NAMALWA (cell line): ENCODE measurements at places on chromosomes 7 and 10.
A peak's percentile ranks its signal among the peaks of the same experiment; 100 is the strongest.

DNA sequence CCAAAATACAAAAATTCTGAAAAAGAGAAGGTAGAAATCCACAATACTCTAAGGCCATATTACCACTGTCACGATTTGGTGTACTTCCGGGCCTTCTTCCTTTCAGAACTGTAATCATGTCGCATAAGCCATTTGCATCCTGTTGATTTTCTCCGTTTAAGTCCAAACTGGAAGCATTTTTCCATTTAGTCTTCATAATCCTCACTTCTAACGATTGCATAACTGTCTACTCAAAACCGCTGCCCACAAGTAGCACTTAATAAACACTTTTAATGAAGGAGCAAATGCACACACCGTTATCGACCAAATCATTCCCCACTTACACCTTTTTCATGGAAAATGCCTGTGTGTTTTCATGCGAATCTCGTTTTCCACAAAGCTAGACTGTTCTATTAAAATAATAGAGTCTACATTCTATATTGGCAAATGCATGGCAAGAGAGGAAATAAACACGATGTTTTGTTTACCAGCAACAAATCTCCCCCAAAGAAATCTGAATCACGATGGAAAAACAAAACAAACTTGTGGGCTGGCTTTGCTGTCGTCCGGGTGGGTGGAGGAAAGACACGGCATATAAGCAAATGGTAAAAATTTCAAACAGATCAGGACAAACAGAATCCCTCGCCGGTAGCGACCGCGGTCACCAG, 1.0 kb downstream of the ATE1 start:
- peak; percentile 73 for DNase-seq

GRCh38 chr7:20778063-20778721, 8.5 kb downstream of the SP8 start:
- no peak for DNase-seq

GRCh38 chr7:71846160-71846559, 566.0 kb downstream of the CALN1 start:
- DNase-seq: no peak

GRCh38 chr10:52436664-52437063, 122.6 kb downstream of the DKK1 start:
- no peak for DNase-seq

- no peak for DNase-seq
These were observed 4.0 kb downstream of the BAMBI start for GRCh38 chr10:28681291-28681763.

GRCh38 chr7:135894816-135895215, 82.3 kb downstream of the MTPN start:
- no peak for DNase-seq

DNA sequence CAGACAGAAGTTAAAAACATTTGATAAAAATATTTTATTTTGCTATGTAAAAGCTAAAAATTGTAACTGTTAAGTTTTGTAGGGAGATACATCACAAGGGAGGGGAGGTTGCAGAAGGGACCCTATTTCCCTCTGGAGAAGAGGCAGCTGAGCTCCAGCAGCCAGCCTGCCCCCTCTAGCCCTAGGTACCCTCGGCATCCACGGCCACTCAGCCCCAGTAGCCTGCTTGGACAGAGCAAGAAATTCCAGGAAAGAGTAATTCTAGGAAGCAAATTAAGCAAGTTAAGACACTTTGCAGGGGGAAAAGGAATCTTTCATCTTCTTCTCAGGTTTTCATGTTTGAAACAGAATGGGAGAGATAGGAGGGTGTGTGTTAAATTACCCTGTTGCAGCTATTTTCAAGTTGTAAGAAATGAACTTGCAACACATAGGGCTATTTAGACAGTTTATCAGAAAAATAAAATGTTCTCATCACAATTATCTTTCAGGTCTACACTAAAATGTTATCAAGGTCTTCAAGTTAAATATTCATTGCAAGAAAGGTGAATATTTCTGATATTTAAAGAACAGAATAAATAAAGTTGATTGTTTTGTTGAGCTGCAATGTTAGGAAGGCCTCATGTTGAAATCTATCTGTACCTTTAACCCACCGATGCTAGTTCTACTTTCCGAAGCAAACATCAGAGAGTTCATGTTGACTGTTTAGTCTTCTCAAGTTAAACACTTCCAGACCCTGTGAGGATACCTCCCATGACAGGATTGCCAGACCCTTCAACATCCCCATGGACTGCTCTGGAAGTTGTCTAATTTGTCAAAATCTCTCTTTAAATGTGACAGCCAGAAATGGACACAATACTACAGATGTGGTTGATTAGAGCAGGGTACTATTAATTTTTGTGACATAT, 5.5 kb downstream of the SGCE start:
- DNase-seq: no peak

- peak; percentile 94 for DNase-seq
These were observed 14.3 kb downstream of the MOSPD3 start for GRCh38 chr7:100626530-100627237.

GRCh38 chr10:24720096-24720495, 3.6 kb downstream of the ARHGAP21 start:
- no peak for DNase-seq

GRCh38 chr7:28277364-28277763, 96.8 kb upstream of the JAZF1 start:
- DNase-seq: no peak

GRCh38 chr10:47276071-47276470, 23.9 kb upstream of the GDF10 start:
- DNase-seq: no peak

DNA sequence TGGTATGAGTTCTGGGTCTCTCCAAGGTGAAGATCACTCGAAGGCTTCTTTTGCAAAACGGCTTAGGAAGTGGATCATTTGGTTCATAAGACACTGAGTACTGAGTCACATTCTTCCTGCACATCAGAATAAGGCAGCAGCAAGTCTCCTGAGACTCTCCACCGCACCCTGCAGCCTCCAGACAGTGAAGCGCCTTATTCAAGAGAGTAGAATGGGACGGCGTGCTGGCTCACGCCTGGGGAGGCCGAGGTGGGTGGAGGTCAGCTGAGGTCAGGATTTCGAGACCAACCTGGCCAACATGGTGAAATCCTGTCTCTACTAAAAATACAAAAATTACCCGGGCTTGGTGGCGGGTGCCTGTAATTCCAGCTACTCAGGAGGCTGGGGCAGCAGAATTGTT, 70.3 kb downstream of the C10orf143 start:
- DNase-seq: no peak

DNA sequence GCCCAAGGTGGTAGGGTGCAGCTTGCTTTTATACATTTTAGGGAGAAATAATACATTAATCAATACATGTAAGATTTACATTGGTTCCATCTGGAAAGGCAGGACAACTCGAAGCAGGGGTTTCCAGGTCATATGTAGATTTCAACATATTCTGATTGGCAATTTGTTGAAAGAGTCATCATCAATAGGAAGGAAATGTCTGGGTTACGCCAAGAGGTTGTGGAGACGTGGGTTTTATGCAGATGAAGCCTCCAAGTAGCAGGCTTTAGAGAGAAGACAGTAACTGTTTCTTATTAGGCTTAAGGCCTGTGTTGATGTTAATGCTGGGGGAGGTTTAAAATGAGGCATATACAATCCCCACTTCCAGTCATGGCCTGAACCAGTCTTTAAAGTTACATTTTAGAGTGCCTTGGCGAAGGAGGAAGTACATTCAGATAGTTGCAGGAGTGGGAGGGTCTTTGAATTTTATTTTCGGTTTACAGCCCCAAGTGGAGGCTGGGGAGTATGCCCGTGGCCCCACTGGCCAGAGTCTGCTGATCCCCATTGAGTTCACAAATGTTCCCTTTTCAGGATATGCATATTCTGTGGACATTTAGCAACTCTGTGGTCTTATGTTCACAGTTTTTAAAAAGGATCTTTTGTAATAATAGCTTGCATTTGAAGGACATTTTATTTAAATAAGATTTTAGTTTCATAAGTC, 166.0 kb upstream of the GDF10 start:
- DNase-seq: no peak

GRCh38 chr10:84825330-84825729, 496.9 kb downstream of the CCSER2 start:
- no peak for DNase-seq

DNA sequence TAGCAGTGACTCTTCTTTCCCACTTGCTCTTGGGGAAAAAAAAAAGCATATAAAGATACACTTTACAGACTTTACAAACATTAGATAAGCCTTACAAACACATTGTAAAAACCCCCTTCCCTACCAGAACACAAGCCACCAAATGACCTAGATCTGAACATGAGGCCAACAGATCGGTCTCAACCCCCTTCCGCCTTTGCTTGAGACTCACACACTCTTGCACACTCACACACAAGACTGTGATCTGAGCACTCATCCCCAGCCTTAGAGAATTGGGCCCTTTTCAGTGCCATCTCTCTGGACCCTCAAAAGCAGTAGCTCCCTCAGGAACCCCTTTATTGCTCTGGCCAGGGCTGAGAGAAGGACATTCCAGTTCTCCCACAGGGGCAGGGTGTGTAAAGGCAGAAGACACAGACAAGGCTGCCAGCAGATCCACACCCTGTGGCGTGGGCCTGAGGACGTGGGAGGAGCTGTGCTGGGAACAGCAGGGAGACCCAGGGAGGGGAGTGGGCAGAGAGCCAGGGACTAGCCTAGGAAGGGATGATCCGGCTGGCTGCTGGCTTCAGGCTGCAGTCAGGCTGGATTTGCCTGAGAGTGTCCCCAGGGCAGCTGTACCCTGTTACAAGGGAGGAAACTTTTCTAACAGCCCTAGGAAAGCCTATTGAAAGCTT, 206.7 kb downstream of the KIAA1217 start:
- no peak for DNase-seq

- no peak for DNase-seq
These were observed 23.7 kb downstream of the USP6NL start for GRCh38 chr10:11587722-11588259.

DNA sequence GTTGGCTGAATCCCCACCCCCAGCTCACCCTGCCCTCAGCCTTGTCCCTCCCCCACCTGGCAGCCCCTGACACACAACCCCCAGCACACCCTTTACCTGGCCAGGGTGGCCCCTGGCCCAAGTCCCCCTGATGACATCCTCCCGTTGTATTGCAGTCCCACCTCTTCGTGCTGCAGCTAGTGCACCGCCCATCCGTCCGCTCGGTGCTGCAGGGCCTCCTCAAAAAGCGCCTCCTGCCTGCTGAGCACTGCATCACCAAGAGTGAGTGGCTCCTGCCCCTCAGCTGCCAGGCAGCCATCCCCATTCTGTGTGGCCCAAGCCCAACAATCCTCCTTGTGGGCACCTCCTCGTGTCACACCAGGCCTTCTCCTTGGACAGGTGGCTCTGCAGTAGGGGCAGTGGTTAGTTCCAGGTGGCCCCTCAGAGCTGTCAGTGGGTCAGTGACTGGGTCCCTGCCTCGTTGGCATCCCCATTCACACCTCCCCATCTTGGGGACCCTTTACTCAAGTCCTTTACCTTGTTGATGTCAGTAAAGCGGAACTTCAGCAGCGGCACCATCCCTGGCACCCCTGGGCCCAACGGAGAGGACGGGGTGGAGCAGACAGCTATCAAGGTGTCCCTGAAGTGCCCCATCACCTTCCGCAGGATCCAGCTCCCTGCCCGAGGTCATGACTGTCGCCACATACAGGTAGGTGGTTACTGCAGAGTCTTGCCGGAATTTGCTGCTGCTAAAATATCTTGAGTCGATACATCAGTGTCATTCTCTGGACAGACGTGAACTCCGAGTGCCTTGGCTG, 14.3 kb downstream of the ZMIZ2 start:
- DNase-seq: no peak

GRCh38 chr7:42174391-42174912, 62.6 kb downstream of the GLI3 start:
- DNase-seq: no peak

DNA sequence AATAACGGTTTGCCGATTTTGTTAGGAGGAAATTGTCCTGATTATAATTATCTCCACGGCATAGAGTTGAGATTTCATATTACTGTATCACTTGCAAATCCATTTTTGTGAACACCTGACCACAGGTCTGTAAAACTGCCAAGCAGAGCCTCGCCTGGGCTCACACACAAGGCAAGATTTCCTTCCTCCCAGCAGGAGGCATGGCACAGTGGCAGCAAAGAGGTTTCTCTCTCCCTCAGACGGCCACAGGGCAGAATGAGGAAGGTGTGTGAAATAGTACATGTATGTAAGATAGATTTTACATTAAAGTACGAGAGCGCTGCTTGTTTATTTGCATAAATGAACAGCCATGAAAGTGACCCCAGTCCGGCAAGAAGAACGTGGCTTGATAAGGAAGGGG, 130.1 kb downstream of the CELF2 start:
- peak; percentile 46 for DNase-seq

- DNase-seq: no peak
These were observed 2.6 kb downstream of the ZNF655 start for GRCh38 chr7:99560834-99561736.

GRCh38 chr7:45919231-45919784, 1.8 kb downstream of the IGFBP3 start:
- no peak for DNase-seq

DNA sequence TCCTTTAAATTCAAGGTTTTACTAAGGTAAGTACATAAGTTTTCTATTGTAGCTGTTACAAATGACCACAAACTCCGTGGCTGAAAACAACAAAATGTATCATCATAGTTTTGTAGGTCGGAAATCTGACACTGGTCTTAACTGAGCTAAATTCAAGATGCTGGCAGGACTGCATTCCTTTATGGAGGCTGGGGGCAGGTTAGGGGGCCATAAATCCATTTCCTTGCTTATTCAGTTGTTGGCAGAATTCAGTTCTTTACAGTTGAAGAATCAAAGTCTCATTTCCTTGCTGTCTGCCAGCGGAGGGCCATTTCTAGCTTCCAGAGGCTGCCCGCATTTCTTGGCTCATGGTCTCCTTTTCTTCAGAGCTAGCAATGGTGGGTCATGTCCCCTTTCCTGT, 11.2 kb upstream of the PRR15 start:
- no peak for DNase-seq

- DNase-seq: no peak
These were observed 18.8 kb downstream of the TET1 start for GRCh38 chr10:68578974-68579373.

GRCh38 chr10:2949948-2950354, 117.4 kb upstream of the PFKP start:
- DNase-seq: no peak

- DNase-seq: no peak
These were observed 882.6 kb downstream of the GRM8 start for GRCh38 chr7:126370038-126370668.

DNA sequence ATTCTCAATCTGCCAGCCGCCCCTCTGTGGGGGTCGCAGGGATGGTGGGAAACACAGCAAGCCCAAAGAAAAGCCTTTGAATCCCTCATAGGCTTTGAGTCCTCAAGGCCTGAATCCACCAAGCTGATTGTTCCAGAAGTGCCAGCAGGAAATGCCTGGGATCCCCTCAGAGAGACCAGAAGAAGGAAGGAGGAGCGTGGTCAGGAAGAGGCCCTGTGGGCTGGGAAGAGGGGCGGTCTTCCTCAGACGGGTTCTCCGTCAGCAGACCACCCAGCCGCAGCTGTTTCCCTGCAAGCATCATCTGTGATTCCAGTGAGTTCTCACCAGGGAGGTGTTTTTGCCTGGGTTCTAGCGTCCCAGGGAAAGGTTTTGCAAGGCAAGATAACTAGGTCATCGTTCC, 190.0 kb upstream of the KLF6 start:
- DNase-seq: no peak

DNA sequence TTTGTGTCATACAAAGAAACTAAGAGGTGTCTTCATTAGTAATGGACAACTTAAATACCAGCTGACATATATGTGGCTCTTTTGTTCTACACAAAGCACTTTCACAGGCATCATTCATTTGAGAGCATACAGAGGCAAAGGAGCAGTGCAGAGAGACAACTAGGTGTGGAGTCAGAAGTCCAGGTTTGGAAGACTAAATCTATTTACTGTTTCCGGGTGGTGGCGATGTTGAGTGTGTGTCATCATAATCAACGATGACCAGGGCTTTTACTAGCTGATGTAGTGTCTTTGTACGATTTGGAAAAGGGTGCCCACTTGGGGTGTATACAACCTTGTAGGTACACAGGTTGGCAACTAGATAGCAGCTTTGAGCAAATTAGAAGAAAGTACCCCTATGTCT, 195.5 kb upstream of the CCDC6 start:
- no peak for DNase-seq
